H1 (cell line): ENCODE measurements at places on chromosomes 12 and 14. TPM values are rescaled to one million over a fixed set of nuclear protein-coding genes. Genes with fewer than 3 reads are reported as not detected.

Gene TPCN1
- total RNA-seq: 18.1 and 21.4 TPM in 2 replicates

Gene HOXC12
- total RNA-seq: not detected in 2 replicates

Gene FIGNL2
- total RNA-seq: 6.5 and 7.5 TPM in 2 replicates

- DNase-seq: no peak
Observed at GRCh38 chr14:92037989-92038388, 1.9 kb downstream of the TRIP11 start.

DNA sequence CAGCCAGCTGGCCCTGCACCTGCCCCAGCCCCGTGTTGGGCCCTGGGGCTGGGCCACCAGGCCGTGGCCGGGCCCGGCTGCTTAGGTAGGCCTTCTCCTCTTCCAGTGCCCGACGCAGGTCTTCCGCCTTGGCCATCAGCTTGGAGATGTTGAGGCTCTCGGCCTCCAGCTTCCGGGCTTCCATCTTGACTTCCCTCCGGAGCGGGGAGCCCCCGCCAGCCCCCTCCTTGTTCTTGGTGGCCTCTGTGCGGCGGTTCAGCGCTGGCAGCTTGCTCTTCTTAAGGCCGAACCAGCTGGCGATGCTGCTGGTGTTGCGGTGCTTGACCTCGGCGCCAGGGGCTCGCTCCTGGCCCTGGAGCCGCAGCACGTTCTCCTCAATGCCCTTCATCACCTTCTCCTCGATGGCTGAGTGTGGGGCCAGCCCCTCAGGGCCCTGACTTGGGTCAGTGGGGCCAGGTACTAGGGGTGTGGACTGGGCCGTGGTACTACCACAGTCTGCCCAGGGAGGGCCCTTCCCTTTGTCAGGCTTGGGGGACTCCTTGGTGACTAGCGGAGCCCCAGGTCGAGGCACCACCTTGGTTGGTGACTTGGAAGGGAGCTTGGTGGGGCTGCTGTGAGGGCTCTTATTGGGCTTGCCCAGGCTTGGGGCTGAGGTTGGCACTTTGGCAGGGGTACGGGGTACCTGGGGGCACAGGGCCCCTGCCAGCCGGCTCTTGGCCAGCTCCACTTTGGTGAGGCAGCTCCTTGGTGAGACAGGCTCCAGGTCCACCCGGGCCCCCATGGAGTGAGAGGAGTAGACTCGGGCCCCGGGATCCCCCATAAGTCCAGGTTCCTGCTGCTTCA, 33.2 kb downstream of the NCKAP5L start:
- DNase-seq: no peak

GRCh38 chr12:31119803-31120211, 46.1 kb downstream of the DDX11 start:
- DNase-seq: peak; percentile 46

GRCh38 chr14:68402525-68403101, 390.3 kb downstream of the ZFP36L1 start:
- DNase-seq: no peak

DNA sequence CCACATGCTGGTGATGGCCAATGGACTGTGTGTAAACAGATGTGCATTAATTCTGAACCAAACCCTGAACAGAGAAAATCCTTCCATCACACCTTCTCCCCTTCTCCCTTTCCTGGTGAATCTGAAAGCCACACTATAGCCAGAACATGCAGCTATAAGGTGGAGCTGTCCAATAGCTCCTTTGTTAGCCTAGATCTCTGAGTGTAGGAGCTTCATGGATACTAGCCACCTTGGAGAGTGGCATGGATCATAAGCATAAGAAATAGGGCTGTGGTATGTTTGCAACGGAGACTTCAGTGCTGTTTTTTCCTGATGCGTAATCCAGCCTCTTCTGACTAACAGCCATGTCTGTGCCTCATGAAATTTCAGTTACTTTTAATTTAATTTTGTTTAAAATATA, 364.5 kb downstream of the BTG1 start:
- DNase-seq: no peak

Gene NOXRED1
- 0.48 TPM in 1 of 2 replicates, not detected in the other for total RNA-seq

DNA sequence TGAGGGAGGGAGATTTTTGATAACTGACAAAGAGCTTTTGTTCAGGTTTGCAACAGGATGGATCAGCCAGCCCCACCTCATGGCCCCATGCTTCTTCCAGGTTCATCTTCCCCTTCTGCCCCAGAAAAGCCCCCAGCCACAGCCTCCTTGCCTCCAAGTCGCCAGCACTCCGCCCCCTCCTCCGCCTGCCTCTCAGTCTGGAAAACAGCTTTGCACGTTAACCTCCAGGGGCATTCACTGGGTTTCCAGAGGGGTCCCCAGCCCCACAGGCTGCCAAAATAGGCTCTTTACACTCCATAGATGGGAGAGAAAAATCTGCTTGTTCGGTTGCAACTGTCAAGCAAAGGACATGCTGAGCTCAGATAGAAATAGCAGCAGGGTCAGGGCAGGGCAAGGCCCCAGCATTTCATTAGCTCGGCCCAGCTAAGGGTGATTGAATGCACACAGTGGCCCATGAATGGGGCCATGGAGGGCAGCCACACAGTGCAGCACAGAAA, 253.6 kb downstream of the ZFP36L1 start:
- DNase-seq: no peak

DNA sequence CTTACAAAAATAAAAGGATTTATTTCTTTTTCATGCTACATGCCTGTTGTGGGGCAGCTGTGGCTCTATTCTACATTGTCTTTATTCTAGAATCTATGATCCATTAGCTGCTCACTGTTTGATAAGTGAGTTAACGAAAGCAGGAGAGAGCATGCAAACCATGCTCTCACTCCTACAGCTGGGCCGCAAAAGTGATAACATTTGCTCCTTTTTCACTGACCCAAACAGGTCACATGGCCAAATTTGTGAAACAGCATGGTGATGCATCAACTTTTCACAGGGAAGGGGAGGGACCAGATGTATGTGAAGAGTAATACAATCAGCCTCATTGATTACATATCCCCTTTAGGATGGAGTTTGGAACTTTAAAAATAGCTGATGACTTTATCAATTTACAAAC, 456.9 kb upstream of the SYT1 start:
- no peak for DNase-seq
